ENCODE measurements at places on chromosomes 12 and 14.

- no peak for DNase-seq
These were observed 420.5 kb downstream of the TMEM132D start for GRCh38 chr12:129483111-129483893.

DNA sequence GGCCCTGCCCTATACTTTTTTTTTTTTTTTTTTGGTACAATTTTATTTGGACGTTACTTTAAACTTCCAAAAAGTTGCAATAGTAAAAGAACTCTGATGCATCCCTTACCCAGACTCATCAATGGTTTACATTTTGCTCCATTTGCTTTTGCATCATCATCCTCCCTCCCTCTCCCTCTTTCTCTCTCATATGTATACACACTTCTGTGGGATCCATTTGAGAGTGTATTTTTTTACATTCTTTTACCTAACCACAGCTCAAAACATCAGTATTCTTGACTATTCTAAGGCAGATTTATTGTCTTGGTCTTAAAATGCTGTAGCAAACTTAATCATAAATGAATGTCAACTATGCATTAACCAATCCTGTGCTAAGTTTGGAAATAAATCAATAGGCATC is 111.6 kb downstream of the PRICKLE1 start:
- DNase-seq = no peak

GRCh38 chr14:53027041-53027440 is 76.2 kb upstream of the FERMT2 start:
- no peak for DNase-seq

GRCh38 chr14:102046337-102047278 is 40.2 kb downstream of the HSP90AA1 start:
- peak; percentile 32 for DNase-seq

GRCh38 chr12:20269337-20270067 is 98.8 kb upstream of the PDE3A start:
- no peak for DNase-seq

DNA sequence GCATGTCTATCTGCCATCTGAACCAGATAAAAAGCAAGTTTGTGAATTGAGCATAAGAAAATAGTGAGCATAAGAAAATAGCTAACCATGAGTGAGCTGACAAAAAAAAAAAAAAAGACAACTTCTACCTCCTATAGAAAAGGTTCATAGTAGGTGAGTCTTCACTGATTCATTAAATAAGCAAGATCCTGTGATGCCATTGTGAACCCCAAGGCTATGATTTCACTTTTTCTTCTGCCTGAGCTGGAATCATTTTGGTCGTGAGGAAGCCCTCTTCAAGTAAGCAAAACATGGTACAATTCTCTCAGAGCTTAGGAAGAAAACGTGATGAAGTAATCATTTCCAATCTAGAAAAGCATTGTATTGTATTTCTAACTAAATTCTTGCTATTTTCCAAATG is 1.2 kb downstream of the PIK3C2G start:
- DNase-seq = no peak

GRCh38 chr12:13198241-13198640 is 1.7 kb downstream of the EMP1 start:
- no peak for DNase-seq

DNA sequence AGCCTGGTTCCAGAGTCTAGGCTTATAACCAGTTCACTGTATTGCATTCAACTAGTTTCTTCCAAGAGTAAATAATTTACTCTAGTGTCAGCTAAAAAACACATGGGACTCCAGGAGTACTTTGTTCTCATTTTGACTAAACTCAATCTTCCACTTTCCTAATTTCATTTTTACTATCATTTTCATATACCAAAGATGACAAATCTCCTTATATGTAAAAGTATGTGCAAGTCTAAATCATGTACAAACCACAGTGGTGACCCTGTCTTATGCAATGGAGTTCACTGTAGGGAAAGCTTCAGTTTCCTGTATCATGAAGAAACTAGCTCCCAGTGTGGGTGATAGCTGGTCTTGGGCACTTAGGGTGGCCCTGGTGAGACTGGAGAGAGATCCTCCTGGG is 151.6 kb downstream of the HELB start:
- DNase-seq = no peak

DNA sequence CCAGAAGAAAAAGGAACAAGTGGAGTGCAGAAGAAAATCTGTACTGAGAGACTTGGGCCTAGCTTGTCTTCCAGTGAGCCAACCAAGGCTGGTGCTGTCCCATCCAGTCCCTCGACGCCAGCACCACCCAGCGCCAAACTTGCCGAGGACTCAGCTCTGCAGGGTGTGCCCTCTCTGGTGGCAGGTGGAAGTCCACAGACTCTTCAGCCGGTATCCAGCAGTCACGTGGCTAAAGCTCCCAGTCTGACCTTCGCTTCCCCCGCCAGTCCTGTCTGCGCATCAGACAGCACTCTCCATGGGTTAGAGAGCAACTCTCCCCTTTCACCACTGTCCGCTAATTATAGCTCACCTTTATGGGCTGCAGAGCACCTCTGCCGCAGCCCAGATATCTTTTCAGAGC is 15.6 kb downstream of the CIPC start:
- DNase-seq = no peak

GRCh38 chr14:98408024-98408555 is 863.9 kb downstream of the BCL11B start:
- DNase-seq = no peak

GRCh38 chr12:26678697-26679660 is 154.0 kb downstream of the ITPR2 start:
- DNase-seq = no peak

- no peak for DNase-seq
These were observed 28.9 kb upstream of the PLEKHG3 start for GRCh38 chr14:64675312-64675711.

DNA sequence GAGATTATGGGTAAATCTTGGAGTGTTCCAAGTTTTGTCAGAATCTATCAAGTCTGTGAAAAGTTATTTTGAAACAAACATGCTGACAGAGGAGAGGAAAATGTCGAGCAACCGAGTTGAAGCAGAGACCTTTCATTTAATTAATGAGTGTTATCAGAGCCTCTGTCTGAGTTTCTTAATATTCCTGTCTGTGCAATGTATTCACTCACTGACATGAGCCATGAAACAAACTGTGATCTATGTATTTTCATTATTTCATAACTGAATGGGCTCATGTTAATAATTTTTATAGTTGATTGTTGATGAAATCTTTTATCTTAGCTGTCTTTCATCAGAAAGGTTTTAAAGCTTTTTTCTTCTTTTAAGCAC is 144.2 kb upstream of the FAR2 start:
- DNase-seq = no peak
